Vagina (tissue), 2 donors: ENCODE measurements at places on chromosomes 5 and 9. TPM values are rescaled to one million over a fixed set of nuclear protein-coding genes. Genes with fewer than 3 reads are reported as not detected.

GRCh38 chr5:151270599-151270998 is 17.6 kb downstream of the GM2A start:
- no peak for DNase-seq

DNA sequence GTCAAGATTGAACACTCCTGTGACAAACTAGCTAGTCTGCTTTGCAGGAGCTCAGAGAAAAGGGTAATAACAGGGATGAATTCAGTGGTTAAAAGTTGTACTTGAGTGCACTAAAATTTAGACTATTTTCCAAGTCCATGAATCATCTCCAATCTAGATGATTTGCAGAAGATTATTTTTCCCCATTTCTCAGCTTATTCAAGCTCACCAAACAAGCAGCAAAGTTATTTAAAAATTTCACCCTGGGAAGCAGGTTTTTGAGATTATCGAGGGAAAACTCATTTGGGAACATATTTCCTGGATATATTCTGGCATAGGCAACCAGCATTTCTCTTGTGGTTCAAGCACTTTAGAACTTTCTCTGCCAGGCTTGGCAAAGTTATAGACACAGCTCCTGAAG is 311.4 kb downstream of the TLE1 start:
- DNase-seq: no peak

DNA sequence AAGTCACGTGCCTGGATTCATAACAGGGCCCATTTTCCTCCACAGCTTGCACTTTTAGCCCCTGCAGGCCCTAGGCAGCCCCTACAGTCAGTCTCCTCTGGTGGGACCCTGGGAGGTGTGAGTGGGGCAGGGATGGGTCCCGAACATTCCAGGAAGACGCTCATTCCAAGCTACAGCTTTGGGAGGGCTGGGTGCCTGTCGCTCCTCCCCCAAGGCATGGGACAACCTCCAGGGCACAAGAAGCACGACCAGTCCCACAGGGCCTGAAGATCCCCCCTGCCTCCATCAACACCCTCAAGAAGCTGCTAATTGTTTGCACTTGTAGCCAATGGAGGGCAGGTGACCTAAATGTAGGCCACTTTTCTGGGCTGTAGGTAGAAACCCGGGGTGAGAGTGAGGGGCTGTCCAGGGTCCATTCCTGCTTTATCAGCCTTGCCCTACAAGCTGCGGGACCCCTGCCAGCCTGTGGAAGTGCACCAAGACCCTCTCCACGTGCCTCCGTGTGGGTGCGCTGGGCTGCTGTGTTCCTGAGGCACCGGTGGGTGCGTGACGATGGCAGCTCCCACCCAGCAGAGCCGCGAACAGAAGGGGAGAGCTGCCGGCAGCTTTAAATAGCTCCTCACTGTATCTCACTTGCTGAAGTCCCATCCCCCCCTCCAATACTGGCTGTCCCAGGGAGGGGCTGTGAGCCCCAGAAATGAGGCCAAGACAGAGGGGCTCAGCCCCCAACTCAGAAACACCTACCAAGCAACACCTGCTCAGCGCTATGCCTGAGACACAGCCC is 91.9 kb upstream of the ARAP3 start:
- no peak for DNase-seq

- DNase-seq: no peak
Observed at GRCh38 chr9:87601176-87601575, 103.5 kb downstream of the DAPK1 start.

GRCh38 chr9:26746357-26747072 is 146.1 kb downstream of the CAAP1 start:
- DNase-seq: no peak

FAM151B gene
- total RNA-seq: 0.98 TPM

HAPLN1 gene
- total RNA-seq: not detected

CBY3 gene
- not detected for total RNA-seq

SLC36A2 gene
- not detected for total RNA-seq

MCTP1 gene
- total RNA-seq: 12.8 TPM
